ENCODE measurements at places on chromosomes 6 and 20.
A peak's percentile ranks its signal among the peaks of the same experiment; 100 is the strongest.

DNA sequence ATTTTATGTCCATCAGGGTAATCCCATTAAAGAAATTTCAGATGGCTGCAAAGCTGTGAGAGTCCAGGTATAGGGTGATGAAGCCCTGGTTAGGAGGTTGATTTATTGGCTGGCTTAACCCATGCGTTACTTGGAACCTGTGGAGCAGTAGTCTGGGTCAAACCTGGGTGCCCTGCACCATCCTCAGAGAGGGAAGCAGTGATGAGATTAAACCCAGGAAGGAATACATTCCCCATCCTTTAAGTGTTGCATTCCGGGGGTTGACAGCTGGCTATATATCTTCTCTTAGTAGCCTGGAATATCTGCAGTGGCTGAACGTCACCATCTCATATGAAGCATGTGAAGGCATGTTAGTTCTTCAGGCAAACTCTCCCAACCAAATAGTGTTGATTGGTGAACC, 44.9 kb upstream of the JAG1 start:
- DNase-seq: no peak

DNA sequence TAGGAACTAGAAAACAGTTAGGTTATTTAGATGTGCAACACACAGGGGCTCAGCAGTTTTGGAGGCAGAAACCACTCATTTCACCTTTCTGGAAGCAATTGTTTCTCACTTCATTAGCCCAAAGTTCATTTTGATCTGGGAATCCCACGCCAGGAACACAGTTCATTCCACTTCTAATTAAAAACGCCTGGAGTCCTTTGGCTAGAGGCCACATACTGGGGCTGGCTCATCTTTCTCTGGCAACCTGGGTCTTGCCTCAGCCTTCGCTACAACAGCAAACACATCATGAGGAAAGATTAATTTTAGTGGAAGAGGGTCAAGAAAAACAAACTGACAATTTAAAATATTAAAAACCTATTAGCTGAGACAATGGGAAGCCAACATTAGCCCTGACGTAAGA, 69.7 kb downstream of the RFPL4B start:
- DNase-seq: no peak

GRCh38 chr6:163031931-163032330, 304.2 kb downstream of the PACRG start:
- DNase-seq: no peak

DNA sequence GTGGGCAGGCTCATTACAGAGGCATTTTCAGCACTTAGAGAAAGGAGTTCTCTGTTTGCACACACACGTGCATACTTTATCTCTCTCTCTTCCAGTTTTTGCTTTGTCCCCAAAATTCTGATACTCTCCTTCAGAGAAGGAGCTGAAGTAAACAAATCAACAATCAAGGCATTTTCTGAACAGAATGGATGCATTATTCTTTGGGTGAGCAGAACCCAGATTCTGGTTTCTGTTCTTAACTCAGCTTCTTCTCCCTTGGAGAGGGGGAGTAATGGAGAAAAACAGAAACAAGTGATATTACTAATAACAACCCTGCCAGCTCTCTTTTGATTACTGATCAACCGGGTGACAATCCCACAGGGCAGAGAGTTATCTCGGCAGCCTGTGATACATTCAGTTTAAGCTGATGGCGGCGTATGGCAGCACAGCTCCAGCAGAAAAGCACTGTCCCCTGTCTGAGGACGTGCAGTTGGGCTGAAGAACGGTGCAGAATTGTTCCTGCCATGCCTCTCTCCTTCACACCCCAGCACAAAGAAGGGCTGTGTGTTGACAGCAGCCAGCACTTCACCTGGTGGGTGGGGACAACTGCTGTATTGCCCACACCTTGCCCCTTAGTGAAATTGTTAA, 47.3 kb upstream of the SASH1 start:
- DNase-seq: no peak

DNA sequence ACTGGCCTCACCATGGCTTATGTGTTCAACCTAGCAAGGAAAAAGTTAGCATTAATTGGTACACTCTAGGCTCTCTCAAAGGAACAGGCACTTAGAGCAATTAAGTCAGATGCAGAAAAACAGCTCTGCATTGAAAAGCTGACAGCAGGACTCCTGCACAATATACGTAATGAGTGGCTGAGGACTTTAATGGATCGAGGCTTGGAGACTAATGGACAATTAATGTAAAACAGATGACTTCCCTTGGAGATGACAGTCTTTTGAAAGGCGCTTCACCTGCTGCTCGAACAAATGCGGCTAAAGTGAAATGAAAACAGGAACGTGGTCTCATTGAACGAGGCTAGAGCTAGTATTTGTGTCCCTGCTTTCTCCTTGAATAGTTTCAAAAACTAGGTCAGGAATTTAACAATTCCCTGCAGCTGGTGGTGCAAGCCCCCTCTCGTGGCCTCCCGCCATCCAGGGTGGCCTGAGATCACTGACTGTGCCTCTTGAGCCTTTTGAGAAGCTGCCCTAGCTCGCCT, 137.1 kb downstream of the ELOVL4 start:
- no peak for DNase-seq

- no peak for DNase-seq
Measured at GRCh38 chr6:158168040-158168289, at the start of gene SERAC1. SERAC1 (minus strand) TSS chr6:158168262; CDS start chr6:158158363, 9,899 bp downstream.

GRCh38 chr6:35469751-35470662, 1.8 kb downstream of the RPL10A start:
- no peak for DNase-seq

- DNase-seq: no peak
Measured at GRCh38 chr20:52899041-52899608, 73.0 kb upstream of the TSHZ2 start.

- no peak for DNase-seq
Measured at GRCh38 chr6:89087881-89088280, 7.3 kb downstream of the PNRC1 start.

- DNase-seq: no peak
Measured at GRCh38 chr20:51162015-51162414, 139.1 kb upstream of the KCNG1 start.

- no peak for DNase-seq
Measured at GRCh38 chr20:61588411-61589385, 336.6 kb downstream of the CDH4 start.

DNA sequence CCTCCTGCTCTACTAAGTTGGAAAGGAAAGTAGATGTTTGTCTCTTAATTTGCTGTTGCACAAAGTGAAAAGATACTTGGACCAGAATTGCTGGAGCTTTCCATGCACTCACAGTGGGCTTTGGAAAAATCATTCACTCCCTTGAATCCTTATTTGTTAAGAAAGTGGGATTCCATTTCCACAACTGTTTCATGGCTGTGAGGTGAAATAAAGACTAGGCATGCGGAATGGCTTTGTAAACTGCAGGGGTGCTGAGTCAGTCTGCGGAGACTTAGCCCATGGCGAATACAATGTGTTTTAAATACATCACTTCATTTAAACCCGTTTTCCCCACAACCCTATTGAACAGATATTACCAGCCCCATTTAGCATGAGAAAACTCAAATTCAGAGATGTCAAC, 36.8 kb upstream of the CLDN20 start:
- no peak for DNase-seq

- DNase-seq: no peak
Measured at GRCh38 chr20:49420292-49420691, 62.2 kb downstream of the KCNB1 start.

GRCh38 chr20:20491110-20491783, 123.3 kb downstream of the INSM1 start:
- no peak for DNase-seq

- peak; percentile 33 for DNase-seq
Measured at GRCh38 chr6:125301435-125302391, at the start of gene HDDC2. HDDC2 (minus strand) TSS chr6:125301967; CDS start chr6:125301932, 35 bp downstream.

GRCh38 chr6:30685157-30686008, 1.1 kb downstream of the PPP1R18 start:
- no peak for DNase-seq

DNA sequence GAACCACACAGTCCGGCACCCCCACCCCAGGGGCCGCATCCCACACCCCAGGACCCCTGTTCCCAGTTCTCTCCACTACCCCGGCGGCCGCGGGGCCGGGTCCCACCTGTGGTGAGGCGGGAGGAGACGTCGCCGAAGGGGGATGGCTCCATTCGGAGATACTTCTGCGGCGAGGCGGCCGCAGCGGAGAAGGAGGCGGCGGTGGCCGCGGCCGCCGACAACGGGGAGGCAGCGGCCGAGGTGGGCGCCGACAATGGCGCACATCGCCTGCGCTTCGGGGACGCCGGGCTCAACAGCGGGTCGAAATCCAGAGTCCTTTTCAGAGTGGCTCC, 723 bp downstream of the AKIRIN2 start:
- DNase-seq: no peak

DNA sequence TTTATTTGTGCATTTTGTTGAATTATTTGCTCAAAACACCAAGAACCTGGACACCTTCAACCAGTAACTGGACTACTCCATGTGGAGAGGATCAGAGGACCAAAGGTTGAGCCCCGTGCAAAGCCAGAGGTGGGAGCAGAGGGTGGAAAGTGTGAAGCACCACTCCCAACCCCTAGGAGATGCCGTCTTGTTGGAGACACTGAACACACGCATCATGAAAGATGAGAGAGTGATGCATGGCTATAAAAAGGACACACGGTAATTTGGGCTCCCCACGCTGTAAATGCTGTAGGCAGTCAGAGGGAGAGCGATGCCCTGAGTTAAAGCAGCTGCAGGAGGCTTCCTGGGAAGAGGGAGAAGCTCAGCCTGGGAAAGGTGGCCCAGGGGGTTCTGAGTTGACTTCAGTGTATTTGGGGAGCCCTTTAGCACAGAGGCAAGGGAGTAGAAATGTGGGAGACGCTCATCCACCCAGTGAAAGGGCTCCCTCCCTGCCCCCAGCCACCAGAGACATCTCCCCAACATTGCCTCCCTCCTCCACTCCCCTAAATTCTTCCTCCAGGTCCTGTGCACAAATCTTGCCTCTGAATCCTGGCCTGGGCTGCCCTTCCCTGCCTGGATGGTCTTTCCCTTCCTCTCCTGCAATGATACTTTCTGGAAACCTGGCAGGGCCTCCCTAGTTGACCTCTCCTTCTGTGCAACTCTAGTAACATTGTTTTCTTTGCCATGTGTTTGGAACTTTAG, 55.8 kb upstream of the IYD start:
- DNase-seq: no peak

DNA sequence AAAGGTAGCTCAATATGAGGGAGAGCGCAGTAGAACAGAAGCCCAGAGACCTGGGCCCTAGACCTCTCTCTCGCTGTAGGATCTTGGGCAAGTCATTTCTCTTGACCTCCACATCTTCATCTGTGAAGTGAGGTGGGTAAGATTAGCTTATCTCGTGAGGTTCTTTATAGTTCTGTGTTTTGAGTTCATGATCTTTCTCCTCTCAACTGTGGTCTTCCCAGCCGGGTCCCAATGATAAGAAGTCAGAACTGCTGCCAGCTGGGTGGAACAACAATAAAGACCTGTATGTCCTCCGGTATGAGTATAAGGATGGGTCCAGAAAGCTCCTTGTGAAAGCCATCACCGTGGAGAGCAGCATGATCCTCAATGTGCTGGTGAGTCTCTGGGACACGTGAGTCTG, 6.9 kb downstream of the PSMF1 start:
- no peak for DNase-seq

DNA sequence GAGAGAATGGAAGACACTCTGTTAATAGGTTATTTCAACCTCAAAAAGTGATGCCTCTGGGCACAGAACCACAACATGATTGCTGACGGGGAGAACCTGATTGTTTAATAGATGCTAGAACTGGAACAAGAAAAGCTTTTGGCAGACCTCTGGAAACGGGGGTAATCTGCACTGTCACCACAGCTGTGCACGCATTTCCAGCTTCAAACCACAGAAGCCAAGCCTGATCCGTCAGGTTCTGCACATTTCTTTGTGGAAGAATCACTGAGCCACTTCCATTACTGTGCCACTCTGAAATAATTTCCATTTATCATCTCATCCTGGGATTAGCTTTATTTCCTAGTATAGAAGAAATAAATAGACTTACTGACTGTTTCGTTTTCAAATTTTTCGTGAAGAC, 309.3 kb downstream of the FARS2 start:
- no peak for DNase-seq

DNA sequence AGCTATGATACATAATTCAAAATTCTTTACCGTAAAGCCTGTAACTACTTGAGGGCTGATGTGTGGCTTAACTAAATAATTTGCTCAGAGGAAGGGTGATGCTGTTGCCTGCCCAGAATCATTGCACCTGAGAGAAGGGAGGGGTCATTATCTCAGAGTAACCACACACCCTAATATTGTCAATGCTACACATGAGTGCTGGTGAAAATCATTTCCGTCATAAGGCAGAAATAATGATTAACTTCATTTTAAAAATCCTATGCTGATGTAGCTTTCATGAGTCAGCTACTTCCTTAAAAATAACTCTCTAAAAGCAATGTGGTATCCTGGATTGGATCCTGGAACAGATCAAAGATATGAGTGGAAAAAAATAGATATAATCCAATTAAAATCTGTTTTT, 146.4 kb upstream of the FAM83B start:
- no peak for DNase-seq

- DNase-seq: no peak
Measured at GRCh38 chr6:129567374-129567773, 142.6 kb downstream of the ARHGAP18 start.

DNA sequence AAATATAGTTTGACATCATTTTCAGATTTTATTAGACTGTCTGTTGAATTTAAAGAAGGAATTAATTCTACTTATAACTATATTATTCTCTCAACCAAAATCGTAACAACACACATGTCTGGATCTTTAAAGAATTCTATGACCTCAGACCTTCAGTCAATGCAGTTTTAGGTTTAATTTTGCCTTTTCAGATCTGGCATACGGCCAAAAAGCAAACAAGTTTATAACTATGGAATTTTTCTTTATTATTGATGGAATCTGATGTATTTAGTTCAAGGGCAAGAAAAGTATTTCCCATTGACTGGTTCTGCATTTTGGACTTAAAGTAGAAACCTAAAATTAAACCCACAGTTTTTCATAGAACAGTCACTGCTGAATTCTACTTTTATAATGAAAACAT, 233.4 kb downstream of the EYA4 start:
- DNase-seq: no peak

DNA sequence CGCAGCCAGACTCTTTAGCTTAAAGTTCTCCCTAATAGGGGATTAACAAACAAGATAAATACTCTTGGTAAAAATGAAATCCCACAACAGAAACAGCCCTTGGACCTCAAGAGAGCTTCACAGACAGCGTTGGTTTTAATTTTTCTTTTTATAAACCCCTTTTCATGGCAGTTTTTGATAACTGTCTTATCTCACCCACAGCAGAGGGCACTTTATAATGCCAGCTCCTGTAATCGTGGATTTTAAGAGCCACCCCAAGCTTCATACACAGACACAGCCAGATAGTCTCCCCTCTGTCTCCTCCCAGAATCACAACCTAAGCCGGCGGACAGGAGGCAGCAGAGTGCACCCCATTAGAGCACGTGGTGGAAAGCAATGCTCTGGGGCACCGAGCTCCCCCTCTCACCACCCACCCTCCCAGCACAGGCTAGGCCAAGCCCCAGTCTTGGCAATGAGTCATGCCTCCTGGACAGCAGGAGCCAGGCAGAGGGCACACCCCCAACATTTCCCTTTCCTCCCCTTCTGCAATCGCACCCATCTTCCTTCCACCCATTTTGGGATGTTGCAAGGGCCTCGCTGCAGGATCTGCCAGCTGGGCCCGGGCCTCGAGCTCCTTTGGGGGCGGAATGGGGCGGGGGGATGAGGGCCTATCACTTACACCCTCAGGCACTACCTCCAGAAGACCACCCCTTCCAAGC, 2.4 kb downstream of the JAG1 start:
- DNase-seq: peak; percentile 62

- no peak for DNase-seq
Measured at GRCh38 chr6:6588064-6588923, at the start of gene LY86. LY86 (plus strand) TSS chr6:6588720; CDS start chr6:6588735, 15 bp downstream.

GRCh38 chr6:126388104-126388598, 48.2 kb downstream of the CENPW start:
- DNase-seq: no peak

Measured in amygdala (tissue), 56 donors.